ENCODE measurements at places on chromosomes 5 and 9. TPM values are rescaled to one million over a fixed set of nuclear protein-coding genes. Genes with fewer than 3 reads are reported as not detected.

- no peak for DNase-seq
Measured at GRCh38 chr5:154296525-154297159, 106.1 kb downstream of the GALNT10 start.

SDHA gene
- 580 TPM for total RNA-seq

DNA sequence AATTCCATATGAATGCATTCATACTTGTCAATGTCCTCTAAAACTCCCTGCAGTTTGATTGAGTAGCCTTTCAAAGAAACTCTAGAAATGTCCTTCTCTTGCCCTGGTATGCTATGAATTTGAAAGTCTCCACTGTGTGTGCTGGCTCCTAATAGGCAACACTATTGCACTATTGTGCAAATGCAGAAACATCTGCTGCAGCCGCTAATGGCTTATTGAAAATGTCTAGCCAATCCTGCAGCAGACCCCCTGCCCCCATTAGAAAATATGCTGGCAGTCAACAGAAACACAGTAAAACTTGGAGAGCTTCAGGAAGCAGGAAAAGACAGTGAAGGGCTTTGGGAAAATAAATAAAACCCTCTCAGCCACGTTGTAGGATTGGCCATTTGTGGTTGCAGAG is 87.3 kb upstream of the GRAMD2B start:
- DNase-seq: no peak

DNA sequence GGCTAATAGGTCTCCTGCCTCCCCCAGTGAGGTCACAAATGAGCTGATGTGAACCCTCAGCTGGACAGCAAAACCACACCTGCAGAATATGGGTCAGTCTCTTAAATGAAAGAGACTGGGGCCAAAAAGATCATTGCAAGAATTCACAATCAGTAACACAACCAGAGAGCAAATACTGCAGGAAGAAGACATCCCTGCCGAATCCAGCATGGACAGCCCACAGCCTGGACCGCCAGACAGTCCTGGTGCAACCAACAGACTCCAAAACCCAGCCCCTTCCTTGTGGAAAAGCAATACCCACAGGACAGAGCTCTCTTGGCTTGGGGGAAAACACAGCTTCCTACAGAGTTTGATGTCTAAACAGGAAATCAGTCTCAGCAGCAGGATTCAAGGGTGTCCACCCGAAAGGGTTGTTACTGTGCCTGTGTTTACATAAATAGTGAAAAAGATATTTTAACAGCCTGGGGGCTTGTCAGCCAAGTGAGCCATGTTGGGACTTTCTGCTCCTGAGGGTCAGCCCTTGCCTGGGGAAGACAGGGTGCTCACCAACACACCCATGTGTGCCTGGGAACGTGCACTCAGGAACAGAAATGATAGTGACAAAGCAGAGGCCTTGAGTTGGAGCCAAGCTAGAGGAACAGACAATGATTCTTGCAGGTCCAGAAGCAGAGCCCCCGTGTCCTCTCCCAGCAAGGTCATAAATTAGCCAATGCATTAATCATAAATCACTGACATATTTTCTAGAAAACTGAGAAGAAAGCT is 106.2 kb downstream of the SEMA5A start:
- no peak for DNase-seq

DNA sequence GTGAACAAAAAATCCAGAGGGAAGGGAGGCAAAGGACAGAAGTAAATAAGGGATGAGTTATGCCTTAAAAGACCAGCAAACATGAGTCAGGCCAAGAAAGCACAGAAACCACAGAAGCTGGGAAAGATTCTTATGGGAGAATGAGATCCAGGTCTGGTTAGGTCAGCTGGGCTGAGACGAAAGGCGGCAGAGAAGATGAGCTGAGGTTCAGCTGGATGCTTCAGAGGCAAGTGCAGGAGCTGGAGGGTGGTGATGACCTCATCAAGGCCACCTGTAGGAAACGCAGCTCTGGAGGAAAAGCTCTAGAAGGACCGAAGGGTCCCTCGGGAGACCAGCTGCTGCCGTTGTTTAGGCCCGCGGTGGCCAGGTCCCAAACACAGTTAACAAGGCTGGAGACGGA is 152.0 kb downstream of the MYO10 start:
- no peak for DNase-seq

PDLIM7 gene
- total RNA-seq: 133 TPM

IL9 gene
- total RNA-seq: not detected

IFNA21 gene
- total RNA-seq: not detected

CNOT8 gene
- 22.5 TPM for total RNA-seq

DNA sequence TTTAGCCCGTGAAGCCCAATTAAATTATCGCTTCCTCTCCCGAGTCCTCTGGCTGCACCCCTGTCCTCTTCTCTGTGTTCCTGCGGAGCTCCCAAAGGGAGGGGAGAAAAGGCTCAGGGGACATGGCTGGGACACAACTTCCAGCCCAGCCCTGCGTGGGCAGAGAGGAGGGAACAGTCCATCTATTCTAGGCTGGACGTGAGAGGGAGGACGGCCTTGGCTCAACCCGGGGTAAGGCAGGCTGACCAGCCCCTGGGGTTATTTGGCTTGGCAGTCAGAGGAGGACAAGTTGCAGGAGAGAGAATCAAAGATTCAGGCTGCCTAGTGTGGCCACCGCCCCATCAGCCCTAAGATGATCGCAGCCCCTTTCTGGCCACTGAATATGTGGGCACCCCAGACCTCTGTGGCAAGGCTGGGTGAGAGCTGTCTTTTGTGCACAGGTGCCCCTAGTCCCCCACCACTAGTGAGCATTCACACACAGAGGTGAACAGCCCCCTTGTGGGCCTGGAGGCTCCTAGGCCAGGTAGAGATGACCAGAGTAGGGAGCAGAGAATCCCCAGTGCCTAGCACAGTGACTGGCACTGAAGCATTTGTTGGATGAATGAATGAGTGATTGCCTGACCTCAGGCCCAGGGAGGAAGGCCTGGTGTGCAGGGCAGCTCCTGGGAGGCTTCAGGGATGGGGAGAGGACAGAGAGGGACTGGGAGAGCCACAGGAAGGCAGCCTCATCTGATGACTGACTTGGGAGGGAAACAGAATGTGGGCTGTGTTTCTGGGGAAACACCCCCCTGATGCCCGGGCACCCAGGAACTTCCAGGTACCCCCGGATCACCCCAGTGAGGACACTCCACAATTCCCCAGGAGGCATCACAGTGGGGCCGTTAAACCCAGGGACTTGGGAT is 133.9 kb downstream of the C9orf50 start:
- peak; percentile 88 for DNase-seq

GRCh38 chr5:157965040-157965678 is 106.2 kb upstream of the CLINT1 start:
- no peak for DNase-seq

MATR3 gene
- total RNA-seq: 170 TPM

GRCh38 chr9:135077497-135078200 is 9.8 kb upstream of the OLFM1 start:
- peak; percentile 74 for DNase-seq

DNA sequence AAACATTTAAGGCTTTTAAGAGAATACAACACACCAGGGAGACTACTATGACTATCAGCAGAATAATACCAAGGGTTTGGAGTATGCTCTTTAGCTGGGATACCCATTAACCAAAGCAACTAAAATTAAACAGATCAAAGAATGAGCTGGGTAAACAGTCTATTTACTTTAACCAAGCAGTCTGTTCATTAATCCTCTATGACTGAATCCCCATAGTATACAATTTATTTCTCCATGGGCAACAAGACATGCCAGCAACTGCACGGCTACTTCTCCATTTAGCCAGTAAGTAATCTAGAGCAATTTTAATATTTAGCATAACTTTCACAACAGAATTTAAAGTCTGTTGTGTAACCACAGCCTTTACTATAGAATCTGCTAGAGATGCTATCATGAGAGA is 77.6 kb downstream of the CDO1 start:
- no peak for DNase-seq

DNA sequence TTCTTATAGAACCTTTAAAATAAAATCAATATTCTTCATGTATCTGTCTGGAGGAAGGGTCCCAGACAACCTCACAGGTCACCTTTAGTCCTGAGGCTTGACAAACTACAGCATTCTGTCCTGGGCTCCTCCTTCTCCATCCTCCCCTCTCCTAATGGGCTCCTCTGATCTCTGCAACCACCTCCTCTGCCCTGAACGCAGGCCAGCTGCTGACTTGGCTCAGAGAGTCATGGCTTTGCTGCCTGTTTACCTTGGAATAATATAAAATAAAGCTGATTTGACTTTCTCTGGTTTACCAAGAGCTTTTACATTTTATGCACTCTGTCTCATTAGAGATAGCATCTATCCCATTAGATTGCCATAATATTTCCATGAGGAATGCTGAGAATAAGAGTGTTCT is 159.4 kb downstream of the SEMA6A start:
- DNase-seq: no peak

ARAP3 gene
- 22.9 TPM for total RNA-seq

PHF24 gene
- total RNA-seq: 0.57 TPM

DNA sequence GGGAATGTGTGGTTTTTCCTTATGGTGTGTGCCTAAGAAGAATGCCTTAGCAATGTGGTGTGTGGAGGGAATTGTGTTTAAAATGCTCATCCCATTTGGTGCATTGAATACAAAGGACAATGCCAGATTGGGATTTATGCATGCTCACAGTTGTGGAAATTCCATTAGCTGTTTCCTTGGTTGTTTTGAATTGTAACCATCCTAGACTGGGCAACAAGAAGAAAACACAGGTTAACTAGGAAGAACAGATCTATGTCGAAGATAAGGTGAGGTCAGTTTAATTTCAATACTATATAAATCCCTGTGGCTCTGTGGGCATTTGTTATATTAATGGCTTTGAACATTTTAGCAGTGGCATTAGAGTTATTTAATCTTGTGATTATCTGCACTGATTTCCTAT is 266.8 kb downstream of the MAT2B start:
- DNase-seq: no peak

GRCh38 chr5:145904743-145905142 is 31.6 kb upstream of the SH3RF2 start:
- DNase-seq: no peak

GRXCR2 gene
- 0.78 TPM for total RNA-seq

- DNase-seq: no peak
Measured at GRCh38 chr5:80607832-80608231, 37.8 kb upstream of the ANKRD34B start.

Measured in cardiac septum (tissue), 1 donor.